ENCODE measurements at places on chromosomes 5 and 9.

- no peak for DNase-seq
Measured at GRCh38 chr5:181217803-181218062, 5.3 kb upstream of the TRIM41 start.

GRCh38 chr5:176619203-176619568 lies 9.2 kb upstream of the GPRIN1 start:
- DNase-seq: peak; percentile 79

DNA sequence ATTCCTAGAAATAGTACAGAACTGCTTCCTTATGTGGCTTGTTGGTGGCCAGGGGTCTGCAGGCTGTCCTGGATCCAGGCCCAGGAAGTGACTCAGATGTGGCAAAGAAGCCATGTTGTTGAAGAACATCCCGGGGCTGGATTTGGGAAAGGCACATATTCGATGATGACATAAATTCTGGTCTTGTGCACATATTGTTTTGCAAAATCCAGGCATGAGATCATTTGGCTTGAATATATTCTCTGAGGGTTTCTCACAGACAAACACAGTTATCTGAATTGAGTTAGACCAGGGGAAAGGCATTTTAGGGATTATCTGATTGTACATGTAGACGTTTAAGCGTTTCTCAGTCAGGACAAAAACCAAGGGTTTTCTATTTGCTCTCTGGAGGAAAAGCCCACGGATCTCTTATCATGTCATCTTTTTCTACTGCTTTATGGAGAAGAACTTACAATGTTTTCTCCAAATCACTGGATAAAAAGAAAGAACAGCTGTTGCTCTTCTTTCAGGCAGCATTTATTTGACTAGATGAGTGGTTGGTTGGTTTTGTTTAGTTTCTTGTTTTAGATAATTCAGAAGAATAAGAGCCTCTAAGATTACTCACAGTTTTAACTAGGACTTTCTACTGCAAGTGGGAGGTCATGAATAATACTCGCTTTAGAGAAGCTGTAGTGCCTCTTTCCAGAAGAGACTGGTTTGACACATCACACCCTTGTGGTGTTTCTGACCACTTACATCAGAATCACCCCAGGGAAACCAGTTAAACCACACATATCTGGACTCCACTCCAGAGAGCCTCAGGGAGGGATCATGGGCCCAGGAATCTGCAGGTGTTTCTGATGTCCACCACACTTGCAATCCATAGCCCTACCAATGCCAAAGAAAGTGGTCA lies 29.5 kb upstream of the LHFPL2 start:
- DNase-seq: peak; percentile 86

DNA sequence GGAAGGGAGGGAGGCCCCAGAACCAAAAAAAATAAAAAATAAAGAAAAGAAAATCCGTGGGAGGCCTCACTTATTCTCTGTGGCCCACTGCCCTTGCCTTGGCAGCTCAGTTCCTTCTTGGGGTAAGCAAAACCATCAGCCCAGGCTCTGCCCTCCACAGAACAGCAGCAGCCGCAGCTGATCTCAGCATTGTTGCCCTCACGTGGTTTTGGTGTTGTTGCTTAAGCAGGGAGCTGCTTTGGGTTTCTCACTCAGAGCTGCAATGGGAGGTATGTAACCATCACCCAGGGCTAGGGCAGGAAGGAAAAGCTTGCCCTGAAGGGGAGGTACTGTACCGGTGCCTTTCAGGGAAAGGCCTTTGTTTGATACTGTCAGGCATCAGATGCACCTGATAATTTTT lies 374.7 kb upstream of the WWC1 start:
- no peak for DNase-seq

DNA sequence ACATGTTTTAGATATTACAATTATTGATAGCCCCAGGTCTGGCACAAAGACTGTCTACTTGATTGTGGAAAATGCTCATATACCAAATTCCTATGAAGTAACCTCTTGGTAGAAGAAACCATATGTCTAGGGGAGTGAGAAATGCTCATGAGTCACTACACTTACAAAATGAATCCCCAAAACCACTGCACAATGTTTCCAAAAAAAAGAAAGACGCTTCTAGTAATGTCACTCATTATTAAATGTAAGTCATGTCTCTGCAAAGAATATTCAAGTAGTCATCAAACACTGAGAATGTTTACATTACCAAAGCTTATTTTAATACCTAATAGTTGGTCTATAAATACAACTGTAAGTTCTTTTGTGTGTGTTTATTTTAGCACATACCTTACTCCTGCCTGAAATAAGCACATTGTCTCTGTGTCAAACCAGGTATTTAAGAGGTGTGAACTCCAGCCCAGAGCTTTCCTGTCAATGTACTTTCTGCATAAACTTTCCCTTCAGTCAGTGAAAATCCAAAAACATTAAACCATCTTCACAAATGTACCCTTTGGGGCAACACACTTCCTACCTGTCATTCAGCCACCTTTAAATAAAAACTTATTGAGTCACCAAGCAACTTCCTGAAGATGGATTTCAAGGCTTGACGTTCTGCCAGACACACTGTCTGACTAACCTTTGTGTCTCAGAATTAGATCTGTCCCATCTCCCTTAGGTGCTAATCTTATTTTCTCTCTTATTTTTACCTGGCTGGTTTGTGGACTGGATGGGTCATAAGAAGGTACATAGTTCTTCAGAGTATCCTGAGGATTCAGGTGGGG lies 194.0 kb downstream of the NFIB start:
- DNase-seq: no peak

DNA sequence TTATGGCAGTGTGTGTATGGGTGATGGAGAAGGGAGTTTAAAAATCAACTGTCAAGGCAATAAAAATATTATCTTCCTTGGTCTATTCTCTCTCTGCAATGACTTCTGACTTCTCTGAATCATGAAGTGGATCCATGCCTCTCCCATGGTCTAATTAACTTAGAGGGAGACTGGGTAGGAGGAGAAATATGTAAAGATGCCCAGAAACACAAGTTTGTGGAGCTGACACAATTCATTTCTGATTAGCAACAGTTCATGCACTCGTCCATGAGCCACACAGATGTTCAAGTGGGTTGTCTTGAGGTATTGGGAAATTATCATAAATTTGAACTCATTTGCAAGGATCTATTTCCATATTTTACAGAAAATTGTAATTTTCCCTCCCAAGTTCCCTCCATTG lies 38.1 kb downstream of the INSYN2B start:
- no peak for DNase-seq

GRCh38 chr5:173618927-173619519 lies 2.6 kb upstream of the BOD1 start:
- DNase-seq: peak; percentile 73

- peak; percentile 6 for DNase-seq
Measured at GRCh38 chr9:85262333-85262732, 479.4 kb downstream of the AGTPBP1 start.

- no peak for DNase-seq
Measured at GRCh38 chr9:87910821-87911220, 6.9 kb upstream of the SPATA31C1 start.

DNA sequence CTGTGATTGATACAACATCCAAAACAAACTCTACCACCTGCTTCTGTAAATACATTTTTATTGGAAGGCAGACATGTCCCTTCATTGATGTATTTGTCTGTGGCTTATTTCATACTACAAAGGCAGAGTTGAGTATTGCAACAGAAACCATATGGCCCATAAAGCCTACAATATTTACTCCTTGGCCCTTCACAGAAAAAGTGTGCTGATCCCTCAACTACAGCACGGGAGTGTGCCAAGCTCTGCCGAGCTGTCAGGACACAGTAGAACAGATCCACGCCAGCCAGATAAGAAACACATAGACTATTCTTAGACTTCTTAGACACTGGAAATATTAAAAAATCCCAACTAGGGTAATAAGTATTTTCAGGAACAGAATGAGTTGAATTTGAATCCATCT lies 13.2 kb downstream of the TICAM2 start:
- DNase-seq: no peak

DNA sequence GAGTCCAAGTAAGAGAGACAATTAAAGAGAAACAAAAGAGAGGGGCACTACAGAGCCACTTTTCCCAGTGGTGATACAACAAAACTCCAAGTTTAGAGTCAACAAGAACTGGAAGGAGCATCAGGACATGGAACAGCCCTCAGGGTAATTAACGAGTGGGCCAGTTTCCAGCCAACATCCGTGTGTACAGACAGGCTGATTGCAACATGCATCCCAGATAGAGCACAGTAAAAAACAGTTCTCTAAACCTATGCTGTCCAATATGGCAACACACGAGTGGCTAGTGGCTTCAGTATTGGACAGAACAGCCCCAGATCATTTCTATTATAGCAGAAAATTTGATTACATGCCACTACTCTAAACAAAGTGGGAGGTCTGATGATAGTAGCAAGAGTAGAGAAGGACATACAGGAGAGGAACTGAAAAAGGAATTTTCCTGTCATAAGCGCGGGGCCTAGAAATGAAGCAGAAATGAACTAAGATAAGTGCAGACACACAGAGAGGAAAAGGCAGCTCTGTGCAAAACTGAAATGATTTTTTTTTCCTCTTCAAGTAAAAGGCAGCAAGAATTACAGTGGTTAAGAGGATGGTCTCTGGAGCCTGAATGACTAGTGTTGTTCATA lies 175.6 kb upstream of the CCNG1 start:
- no peak for DNase-seq

DNA sequence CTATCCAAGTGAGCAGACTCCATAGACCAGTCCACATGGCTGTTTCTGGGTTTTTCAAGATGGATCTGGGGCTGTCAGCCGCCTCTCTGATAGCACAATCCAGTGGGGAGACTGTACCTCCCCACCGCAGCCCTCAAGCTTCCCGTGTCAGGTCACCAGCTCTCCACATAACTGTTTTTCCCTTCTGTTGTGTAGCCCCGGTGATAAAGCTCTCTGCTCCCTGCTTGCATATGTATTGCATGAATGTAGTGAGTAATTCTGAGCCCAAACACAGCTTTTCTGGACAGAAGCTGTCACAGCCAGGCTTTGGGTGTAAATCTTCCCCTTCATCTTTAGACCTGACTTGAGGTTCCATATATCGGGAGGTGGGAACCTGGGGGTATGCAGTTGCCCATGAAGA lies 23.1 kb upstream of the CFAP157 start:
- DNase-seq: peak; percentile 83

DNA sequence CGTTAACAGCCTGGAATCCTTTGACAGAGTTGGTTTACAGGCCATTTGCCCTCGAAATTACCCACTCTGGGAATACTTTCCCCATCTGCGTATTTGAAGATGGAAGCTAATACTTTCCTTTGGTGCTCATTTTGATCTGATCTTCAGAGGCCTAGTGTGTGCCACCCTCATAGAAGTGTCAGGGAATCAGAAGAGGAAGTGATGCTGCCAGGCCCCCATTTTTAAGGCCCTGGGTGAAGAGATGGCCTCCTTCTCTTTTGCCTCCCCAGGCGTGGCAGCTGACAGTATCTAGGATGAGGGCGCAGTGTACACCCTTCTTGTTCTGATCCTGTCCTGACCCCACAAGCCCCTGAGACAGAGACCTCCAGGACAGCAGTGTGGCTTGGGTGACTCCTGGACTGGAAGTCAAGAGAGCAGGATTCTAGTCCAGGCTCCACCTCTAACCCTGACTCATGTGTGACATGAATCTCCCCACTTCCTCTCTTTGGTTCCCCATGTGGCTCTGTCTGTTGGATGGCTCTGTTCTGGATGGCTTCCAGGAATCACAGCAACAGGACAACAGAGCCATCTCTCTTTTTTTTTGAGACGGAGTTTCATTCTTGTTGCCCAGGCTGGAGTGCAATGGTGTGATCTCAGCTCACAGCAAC lies 27.8 kb downstream of the CSF1R start:
- peak; percentile 94 for DNase-seq

- DNase-seq: peak; percentile 70
Measured at GRCh38 chr5:139492700-139493192, 10.2 kb upstream of the STING1 start.

DNA sequence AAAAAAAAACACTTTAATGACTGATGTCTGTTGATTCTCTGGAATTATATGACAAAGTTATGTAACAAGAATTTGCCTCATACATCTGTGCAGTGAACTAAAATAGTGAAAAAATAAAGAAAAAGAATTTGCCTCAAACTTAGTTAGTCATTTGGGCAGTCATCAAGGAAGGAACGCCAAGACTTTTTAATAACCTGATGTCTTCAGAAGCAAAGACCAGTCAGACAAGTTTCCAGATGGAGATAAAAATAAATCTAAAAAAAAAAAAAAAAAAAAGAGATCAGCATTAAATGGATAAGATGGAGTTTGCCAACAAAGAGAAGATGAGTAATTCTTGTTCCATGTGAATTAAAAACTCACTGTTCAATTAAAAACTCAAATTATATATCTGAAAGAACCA lies 52.3 kb upstream of the JMY start:
- no peak for DNase-seq

DNA sequence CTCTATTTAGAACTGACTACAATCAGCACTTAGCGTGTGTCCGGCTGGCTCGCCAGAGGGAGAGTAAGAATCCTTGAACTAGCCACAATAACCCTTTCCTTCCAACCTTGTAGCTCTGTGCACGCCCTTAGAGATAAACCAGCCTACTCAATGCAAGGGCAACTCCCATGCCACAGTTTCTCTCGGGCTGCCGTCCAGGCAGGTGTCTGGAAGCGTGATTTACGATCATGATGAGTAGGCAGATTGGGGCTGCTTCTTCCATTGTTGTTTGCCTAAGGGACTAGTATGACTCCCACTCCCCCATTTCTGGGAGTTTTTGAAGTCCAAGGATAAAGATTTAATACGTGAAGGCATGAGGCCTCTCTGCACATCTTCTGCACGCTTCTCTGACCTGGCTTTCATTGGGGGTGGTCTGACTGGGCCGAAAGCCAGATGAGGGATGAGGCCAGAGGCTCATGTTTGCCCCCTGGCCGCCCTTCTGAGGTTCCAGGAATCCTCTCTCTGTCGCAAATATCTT lies 134.0 kb upstream of the MYO10 start:
- DNase-seq: no peak

DNA sequence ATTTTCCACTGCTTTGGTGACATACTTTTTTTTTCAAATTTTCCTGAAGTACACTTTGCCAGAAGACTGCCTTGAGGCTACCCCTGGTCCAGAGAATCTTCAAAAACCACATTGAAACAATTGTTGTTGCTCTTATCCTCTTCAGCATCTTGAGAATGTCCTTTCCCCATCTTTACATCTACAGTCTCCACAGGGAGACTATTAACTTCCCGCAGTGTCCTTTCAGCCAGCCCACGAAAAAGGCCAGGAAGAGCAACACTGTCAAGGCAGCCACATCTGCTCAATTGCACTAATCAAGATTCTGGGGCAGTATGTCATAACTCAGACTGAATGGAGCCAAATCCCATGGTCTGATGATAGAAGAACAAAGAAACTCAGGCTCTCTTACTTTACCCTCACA lies 148.3 kb downstream of the ENC1 start:
- DNase-seq: no peak

- DNase-seq: no peak
Measured at GRCh38 chr9:131264231-131264630, 12.1 kb downstream of the FAM78A start.

All from ELR (cell line).